ENCODE measurements at places on chromosomes 2 and 18. TPM values are rescaled to one million over a fixed set of nuclear protein-coding genes. Genes with fewer than 3 reads are reported as not detected.

The BMP10 gene
- total RNA-seq = not detected

The AMER3 gene
- not detected for total RNA-seq

The SLC4A3 gene
- total RNA-seq = 1.3 TPM

The CRACDL gene
- not detected for total RNA-seq

The TSPYL6 gene
- total RNA-seq = not detected

GRCh38 chr2:104853534-104854497, at the start of gene POU3F3:
Gene POU3F3 (plus strand): TSS chr2:104854115. CDS start chr2:104855511, 1,396 bp downstream.
- H3K27me3 ChIP-seq = peaks cover 43% of the 10 kb centered on the region
- H3K4me1 ChIP-seq = no peaks in the 10 kb centered on the region
- no peaks in the 10 kb centered on the region for H3K36me3 ChIP-seq
- H3K27ac ChIP-seq = no peak within 1 kb of the TSS
- no peak within 1 kb of the TSS for H3K4me3 ChIP-seq

- no peak overlapping the region for H3K27ac ChIP-seq
- H3K27me3 ChIP-seq = no peaks in the 10 kb centered on the region
- H3K36me3 ChIP-seq = no peaks in the 10 kb centered on the region
- DNase-seq = no peak
- no peak overlapping the region for H3K4me3 ChIP-seq
- peaks cover 6% of the 10 kb centered on the region for H3K4me1 ChIP-seq
Measured at GRCh38 chr2:45700407-45701013, 49.0 kb downstream of the PRKCE start.

DNA sequence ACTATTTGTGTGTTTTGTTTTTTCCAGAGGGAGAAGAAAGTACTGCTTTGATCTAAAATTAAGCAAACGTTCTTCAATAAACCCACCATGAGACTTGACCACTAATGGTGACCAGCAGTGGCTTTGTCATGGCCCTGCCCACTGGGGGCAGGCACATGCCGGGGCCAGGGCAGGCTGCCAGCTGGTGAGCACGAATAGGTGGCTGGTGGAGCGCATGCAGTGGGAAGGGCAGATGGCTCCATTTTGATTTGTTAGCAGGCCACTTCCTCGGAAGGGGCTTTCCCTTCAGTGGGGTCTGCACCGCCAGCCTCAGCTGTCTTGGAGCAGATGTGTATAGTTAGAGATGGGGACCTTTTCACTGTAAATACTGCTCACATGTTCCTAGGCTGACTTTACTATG, 277.1 kb downstream of the SOX11 start:
- no peaks in the 10 kb centered on the region for H3K27me3 ChIP-seq
- H3K36me3 ChIP-seq = no peaks in the 10 kb centered on the region
- no peak overlapping the region for H3K4me3 ChIP-seq
- no peak for DNase-seq
- H3K4me1 ChIP-seq = no peaks in the 10 kb centered on the region

DNA sequence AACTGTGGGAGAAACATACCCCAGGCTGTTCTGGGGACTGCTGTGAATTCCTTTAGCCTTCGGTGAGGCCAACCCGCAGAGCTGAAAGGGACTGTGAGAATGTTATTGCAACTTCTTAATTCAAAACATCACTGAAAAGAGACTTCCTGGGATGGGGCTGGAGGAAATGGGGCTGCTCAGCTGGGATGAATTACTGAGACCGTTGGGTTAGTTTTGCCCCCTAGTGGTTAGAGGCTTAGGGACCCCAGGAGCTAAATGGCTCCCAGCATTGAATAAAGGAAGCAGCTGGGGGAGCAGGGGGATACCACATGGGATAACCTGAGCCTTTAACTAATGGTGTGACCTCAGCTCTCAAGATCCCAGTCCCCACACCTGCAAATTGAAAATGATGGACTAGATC, 941.1 kb upstream of the FANCL start:
- H3K27ac ChIP-seq = no peak overlapping the region
- no peaks in the 10 kb centered on the region for H3K27me3 ChIP-seq
- DNase-seq = peak; percentile 3
- no peaks in the 10 kb centered on the region for H3K36me3 ChIP-seq
- H3K4me1 ChIP-seq = no peaks in the 10 kb centered on the region

DNA sequence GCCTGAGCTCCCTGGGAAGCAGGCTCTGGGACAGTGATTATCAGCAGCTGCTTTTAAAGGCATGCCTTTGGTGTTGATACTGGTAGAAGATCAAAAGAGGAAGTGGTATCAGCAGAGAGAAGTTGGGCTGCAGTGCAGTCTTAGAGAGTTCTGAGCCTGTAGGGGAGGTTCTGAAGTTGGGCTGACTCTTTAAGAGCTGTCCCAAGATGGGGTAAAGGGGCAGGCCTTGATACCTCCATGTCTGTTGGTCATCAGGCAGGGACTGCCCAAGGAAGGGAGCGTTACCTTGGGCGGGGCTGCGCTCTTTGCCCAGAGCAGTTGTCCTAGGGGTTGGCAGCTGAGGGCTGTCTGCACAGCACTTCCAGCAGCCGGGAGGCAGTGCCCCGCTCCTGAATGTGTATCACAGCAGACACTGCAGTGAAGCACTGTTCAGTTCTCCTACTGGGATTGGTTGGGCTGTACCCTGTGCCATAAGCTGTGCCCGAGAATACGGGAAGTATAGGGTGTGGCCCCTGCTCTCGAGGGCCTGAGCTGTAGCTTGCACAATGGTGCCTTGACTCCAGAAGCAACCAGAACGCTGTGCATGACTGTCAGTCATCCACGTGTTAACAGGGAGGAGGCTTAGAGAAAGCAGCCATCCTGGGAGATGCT, 177.0 kb downstream of the CTIF start:
- H3K4me3 ChIP-seq = no peak overlapping the region
- H3K27me3 ChIP-seq = no peaks in the 10 kb centered on the region
- H3K27ac ChIP-seq = no peak overlapping the region
- peaks cover 16% of the 10 kb centered on the region for H3K4me1 ChIP-seq

DNA sequence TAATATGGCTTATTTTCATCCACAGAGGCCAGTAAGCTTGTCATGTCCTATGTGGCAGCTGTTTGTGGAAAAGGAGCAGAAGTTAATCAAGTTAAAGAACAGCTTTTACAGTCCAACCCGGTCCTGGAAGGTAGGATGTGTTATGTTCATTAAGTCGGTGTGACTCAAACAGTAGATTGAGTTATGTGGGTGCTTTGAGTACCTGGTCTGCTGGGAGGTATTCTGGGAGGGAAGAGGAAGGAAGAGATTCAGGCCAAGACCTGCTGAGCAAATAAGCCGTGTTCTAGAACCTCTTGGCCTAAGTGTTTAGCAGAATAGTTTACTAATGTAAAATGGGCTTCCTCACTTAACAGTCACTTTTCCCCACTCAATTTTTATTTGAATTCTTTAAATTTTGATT, 96.2 kb downstream of the MYO1B start:
- H3K36me3 ChIP-seq = no peaks in the 10 kb centered on the region
- H3K27ac ChIP-seq = no peak overlapping the region
- peaks cover 8% of the 10 kb centered on the region for H3K4me1 ChIP-seq
- no peaks in the 10 kb centered on the region for H3K27me3 ChIP-seq

DNA sequence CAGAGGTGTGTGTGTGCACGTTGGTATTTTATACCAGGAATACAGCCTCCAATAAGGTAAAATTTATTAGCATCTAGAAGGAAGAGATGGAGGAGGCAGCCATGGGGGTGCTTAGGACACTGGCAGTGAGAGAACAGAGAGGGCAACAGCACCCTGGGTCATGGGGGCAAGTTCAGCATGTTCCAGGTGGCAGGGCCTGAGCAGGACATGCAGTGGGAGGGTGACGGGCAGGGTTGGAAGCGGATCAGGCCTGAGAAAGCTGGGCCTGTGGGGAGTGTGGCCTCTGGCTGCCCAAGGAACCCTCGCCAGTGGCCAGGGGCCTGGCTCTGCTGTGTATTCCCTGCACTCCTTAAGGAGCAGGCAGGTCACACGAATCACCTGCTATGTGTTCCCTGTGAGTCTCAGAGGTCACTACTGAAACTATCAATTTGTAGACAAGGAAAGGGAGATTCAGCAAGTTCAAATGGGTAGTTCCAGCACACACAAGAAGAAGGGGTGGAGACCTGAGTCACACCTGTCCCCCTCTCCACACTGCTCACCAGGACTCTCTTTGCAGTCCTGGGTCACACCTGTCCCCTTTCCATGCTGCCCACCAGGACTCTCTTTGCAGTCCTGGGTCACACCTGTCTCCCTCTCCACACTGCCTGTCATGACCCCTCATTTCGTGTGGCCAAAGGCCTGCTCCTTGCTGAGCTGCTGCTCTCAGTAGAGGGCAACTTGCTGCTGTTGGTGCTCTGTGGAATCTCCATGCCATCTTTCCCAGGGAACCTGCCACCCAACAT, 463.9 kb upstream of the HS6ST1 start:
- H3K27ac ChIP-seq = no peak overlapping the region
- H3K27me3 ChIP-seq = no peaks in the 10 kb centered on the region
- DNase-seq = no peak
- H3K36me3 ChIP-seq = no peaks in the 10 kb centered on the region
- no peaks in the 10 kb centered on the region for H3K4me1 ChIP-seq

DNA sequence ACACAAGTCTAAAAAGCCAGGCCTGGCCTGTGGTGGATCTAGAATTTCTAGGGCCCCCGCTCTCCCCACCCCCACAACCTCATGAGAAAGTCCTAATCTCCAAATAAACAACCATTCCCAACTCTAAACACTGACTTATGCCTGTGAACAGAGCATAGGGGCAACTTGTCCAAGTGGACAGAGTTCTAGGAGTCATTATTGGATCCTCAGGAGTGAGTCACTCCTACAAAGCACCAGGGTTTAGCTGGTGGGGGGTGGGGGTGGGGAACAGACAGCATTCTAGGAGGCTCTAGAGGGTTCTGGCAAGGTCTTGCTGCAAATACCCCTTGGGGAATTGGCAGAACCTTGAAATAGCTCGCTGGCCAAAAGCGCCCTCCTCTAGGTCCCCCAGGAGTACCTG, 83.3 kb downstream of the ZCCHC2 start:
- H3K27ac ChIP-seq = no peak overlapping the region
- H3K27me3 ChIP-seq = peaks cover 32% of the 10 kb centered on the region
- no peak overlapping the region for H3K4me3 ChIP-seq
- peaks cover 2% of the 10 kb centered on the region for H3K4me1 ChIP-seq

- H3K36me3 ChIP-seq = no peaks in the 10 kb centered on the region
- H3K27me3 ChIP-seq = no peaks in the 10 kb centered on the region
- no peak overlapping the region for H3K27ac ChIP-seq
- no peaks in the 10 kb centered on the region for H3K4me1 ChIP-seq
Measured at GRCh38 chr2:10022966-10023662, 20.2 kb upstream of the KLF11 start.

DNA sequence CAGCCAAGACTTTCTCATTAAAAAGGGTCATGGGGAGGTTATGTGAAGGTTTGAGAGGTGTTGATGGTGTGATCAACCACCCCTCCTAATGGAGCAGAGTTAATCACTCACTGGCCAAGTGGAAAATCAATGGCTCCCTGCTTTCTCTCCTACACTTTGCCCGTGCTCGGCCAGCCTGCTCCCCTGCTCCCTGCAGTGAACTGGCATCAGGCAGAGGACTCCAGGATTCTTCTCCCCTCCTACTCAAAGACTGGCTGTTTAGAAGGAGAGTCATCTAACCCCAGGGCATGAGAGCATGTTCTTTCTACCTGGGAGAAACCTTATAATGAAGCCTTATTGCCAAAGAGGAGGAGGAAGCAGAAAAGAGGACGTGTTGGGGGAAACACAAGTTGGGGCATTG, 74.9 kb downstream of the SGPP2 start:
- no peak for DNase-seq
- H3K36me3 ChIP-seq = no peaks in the 10 kb centered on the region
- H3K4me1 ChIP-seq = no peaks in the 10 kb centered on the region
- no peak overlapping the region for H3K27ac ChIP-seq
- no peaks in the 10 kb centered on the region for H3K27me3 ChIP-seq

DNA sequence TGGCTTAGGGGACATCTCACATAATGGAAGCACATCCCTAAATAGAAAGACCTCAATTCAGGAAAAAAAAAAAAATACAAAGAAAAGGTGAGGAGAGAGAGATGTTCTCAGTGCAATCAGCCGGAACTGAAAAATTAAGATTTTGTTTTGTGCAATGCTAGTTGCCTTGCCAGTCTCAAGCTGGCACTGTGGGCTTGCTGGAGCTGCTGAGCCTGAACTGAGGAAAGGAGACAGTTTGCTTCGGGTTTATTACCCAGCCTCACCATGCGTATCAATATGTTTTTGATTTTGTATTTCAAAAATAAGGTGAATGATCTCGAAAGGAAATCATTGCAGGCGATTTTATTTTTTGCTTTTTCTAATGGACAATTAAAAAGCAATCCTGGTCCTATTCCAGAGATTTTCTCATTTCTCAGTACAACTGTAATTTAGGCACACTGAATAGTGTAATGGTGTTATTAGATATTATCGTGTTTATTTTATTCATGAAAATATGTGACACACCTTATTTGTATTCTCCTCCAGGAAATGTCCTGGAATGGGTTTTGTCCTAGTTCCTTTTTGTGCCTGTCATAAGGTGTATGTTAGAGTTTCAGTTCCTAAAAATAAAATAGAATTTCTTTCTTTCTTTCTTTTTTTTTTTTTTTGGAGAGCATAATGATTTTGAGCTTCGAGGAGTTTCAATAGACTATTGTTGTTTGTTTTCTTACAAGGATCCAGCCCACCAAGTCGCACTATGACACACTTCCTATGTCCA, 72.8 kb upstream of the ZEB2 start:
- no peak for DNase-seq
- no peaks in the 10 kb centered on the region for H3K27me3 ChIP-seq
- no peaks in the 10 kb centered on the region for H3K36me3 ChIP-seq
- no peak overlapping the region for H3K4me3 ChIP-seq
- peaks cover 3% of the 10 kb centered on the region for H3K4me1 ChIP-seq
- H3K27ac ChIP-seq = no peak overlapping the region

DNA sequence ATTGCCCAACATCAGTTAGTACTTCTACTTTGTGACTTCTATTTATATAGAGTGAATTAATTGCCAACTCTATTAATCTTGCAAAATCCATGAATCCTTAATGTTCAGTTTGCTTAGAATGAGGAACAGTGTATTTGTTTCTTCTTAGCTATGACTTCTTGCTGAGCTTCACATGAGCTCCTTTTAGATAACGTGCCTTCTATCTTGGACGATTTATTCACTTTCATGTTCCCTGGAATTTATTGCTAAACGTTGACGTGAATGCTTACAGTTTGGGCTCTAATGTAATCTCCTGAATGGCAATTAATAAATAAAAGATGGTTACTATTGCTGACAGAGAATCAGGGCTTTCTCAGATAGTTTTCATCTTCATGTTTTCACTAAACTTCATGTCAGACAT, 384.5 kb upstream of the NRP2 start:
- H3K36me3 ChIP-seq = no peaks in the 10 kb centered on the region
- no peak overlapping the region for H3K27ac ChIP-seq
- no peaks in the 10 kb centered on the region for H3K27me3 ChIP-seq
- no peak for DNase-seq

- no peaks in the 10 kb centered on the region for H3K36me3 ChIP-seq
- H3K27me3 ChIP-seq = no peaks in the 10 kb centered on the region
- no peak overlapping the region for H3K27ac ChIP-seq
- DNase-seq = peak; percentile 62
- no peaks in the 10 kb centered on the region for H3K4me1 ChIP-seq
Measured at GRCh38 chr18:21997207-21998143, 171.9 kb upstream of the GATA6 start.

DNA sequence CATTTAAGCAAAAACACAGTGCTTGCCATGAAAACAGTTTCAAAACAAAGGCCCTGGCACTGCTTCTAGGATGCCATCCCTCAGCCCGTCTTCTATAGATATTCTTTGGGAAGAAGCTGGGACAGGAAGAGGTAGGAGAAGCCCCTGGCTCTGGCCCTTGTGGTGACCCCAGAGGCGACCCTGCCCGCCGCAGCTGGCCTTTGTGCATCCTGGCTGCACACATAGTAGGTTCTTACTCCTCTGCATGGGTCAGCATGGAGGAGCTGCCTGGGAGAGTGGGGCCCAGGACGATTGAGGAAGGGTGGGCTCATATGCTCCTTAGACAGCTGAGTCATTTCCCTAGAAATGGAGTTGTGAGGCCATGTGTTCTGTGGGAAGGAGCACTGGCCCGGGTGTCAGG, 44.4 kb upstream of the OTOF start:
- no peak overlapping the region for H3K27ac ChIP-seq
- H3K27me3 ChIP-seq = peaks cover 19% of the 10 kb centered on the region
- H3K4me1 ChIP-seq = no peaks in the 10 kb centered on the region
- H3K36me3 ChIP-seq = no peaks in the 10 kb centered on the region
